ENCODE measurements at places on chromosomes 4 and X.

GRCh38 chr4:164734484-164734883, 19.4 kb upstream of the SMIM31 start:
- DNase-seq: no peak

- peak; percentile 27 for DNase-seq
Observed at GRCh38 chr4:41882625-41883347, 52.4 kb upstream of the TMEM33 start.

GRCh38 chr4:161172396-161173026, 991.3 kb downstream of the FSTL5 start:
- DNase-seq: no peak

- no peak for DNase-seq
Observed at GRCh38 chrX:42955349-42955748, 177.4 kb upstream of the PPP1R2C start.

DNA sequence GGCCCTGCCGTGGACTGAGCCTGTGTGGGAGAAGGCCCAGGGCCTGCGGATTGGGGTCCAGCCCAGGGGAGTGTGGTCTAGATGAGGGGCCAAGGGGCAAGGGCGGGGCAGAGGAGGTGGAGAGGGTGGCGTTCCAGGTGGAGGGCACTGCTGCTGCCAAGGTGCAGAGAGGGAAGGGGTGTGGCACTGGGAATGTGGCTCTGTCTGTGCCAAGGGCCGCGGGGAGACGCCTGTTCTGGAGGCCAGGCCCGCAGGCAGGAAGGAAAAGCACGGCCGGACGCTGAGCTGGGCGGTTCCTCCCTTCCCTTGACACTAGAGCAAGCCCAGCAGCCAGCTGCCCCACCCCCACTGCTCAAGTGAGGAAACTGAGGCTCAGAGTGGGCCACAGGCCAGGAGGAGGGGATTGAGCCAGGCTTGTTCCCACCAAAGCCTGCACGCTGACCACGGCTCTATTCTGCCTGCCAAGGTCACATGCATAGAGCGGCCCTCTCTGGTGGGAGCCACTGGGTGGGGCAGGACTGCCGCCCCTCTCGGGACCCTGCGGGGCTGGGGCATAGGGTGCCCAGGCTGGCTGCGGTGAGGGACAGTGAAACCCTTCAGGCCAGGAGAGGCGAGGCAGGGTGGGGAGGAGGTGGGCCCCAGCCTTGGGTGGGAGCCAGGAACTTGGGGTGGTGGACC, 13.0 kb downstream of the SH3BP2 start:
- DNase-seq: no peak

GRCh38 chr4:35175894-35176293, 1068.4 kb downstream of the ARAP2 start:
- DNase-seq: no peak

- no peak for DNase-seq
Observed at GRCh38 chrX:111831343-111831742, 44.6 kb upstream of the TRPC5OS start.

DNA sequence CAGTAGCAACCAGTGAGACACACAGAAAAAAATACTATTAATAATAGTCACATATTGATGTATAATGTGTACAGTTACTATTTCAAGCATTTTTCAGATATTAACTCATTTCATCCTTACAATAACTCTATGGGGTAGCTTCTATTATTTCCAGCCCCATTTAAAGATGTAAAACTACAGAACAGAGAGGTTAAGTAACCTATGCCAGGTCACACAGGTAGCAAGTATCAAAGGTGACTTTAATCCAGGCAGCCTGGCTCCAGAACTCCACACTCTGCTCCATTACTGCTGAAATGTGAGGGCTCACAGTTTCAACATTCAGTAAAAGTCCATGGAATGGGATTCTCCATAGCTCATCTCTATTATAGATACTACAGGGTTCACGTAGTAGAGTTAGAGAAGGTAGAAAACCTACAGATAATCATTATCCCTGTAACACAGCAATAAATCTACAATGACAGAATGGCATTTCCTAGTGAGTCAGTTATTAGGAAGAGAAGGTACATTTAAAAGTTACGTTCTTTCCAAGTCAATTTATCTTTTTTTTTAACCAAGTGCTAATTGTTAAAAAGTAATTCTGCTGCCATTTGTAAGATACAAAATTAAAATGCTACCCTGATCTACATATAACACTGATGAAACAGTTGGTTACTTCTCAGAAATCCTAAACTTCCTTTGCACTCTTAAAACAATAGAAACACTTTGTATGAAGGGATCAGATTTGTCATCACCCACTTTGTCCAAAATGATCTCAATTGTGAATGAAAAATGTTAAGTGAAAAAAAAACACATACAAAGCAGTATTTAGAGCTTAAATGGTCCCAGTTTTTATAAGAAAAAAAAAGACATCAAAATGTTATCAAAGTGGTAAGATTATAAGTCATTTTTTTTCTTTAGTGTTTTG, 18.7 kb downstream of the RELL1 start:
- no peak for DNase-seq

DNA sequence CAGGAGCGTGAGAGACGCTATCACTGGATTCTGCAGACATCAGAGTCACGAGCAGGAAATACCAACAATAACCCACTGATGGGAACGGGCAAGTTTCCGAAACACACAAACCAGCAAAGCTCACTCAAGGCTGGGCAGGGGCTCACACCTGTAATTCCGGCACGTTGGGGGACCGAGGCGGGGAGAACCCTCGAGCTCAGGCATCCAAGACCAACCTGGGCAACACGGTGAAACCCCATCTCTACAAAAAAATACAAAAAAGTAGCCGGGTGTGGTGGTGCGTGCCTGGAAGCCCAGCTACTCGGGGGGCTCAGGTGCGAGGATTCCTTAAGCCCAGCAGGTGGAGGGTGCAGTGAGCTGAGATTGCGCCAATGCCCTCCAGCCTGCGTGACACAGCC, 17.2 kb upstream of the GTPBP6 start:
- no peak for DNase-seq

Measured in stimulated activated CD8-positive, alpha-beta memory T cell treated with anti-CD3 and anti-CD28 coated beads, Interleukin-15, amount 100 ng/mL, for 48 hours (primary cell).